ENCODE measurements at places on chromosomes 13 and 19.

- DNase-seq = no peak
Measured at GRCh38 chr13:50388481-50388880, 373.2 kb downstream of the KCNRG start.

DNA sequence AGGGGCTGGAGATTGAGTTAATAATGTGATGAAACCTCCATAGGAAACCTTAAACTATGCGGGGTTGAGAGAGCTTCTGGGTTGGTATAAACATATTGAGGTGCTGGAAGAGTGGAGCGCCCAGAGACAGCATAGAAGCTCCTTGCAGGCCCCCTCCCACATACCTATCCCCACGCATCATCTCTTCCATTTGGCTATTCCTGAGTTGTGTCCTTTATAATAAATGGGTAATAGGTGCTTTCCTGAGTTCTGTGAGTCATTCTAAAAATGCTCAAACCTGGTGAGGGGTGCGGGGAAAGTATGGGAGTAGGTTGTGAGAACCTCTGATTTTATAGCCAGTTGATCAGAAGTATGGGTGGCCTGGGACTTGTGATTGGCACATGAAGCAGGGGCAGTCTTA is 14.6 kb downstream of the CCDC122 start:
- DNase-seq = no peak

DNA sequence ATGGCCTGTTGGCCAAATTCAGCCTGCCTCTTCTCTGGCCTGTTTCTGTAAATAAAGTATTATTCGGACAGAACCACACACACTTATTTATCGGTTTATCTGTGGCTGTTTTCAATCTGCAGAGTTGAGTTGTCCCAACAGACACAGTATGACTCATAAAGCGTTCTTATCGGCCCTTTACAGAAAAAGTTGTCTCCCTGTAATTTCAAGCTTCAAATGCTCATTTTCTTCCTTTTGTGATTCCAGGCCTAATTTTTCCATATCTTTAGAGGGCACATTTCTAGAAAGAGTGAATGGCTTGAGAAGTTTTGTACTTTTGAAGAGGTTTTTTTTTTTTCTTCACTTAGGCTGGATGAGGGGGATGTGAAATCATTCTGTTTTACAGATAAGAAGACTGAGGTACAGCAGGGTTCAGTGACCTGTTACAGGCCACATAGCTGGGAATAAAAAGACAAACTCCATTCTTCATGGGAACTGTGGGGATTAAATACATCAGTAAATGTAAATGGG is 440.9 kb downstream of the TSHZ3 start:
- no peak for DNase-seq

DNA sequence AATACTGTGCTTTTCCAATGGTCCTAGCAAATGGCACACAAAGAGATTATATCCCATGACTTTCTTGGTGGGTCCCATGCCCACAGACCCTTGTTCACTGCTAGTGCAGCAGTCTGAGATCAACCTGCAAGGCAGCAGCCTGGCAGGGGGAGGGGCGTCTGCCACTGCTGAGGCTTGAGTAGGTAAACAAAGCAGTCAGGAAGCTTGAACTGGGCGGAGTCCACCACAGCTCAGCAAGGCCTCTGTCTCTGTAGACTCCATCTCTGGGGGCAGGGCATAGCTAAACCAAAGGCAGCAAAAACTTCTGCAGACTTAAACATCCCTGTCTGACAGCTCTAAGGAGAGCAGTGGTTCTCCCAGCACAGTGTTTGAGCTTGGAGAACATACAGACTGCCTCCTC is 82.9 kb downstream of the ZNF737 start:
- no peak for DNase-seq

GRCh38 chr19:10670182-10670581 is 16.0 kb downstream of the ILF3 start:
- DNase-seq = no peak

GRCh38 chr13:50187352-50188029 is 172.2 kb downstream of the KCNRG start:
- DNase-seq = no peak
